ENCODE measurements at places on chromosomes 2 and 18.

DNA sequence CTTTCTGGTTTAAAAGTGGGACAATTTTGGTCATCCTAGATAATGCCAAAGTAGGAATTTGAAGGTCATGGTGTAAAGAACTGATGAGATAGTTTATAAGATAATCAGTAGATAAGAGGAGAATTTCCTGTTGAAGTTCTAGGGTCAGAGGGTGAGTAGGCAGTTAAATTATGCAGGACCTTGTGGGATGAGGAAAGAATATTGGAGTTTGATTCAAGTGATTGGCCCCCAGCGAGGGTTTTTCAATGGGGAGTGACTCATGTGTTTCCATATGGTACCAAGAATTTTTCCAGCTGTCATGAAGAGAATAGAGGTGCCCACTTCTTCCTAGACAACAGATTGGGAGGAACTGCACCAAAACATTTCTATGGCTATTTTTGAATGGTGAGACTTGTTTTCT lies 940.2 kb upstream of the ZEB2 start:
- no peak for DNase-seq

DNA sequence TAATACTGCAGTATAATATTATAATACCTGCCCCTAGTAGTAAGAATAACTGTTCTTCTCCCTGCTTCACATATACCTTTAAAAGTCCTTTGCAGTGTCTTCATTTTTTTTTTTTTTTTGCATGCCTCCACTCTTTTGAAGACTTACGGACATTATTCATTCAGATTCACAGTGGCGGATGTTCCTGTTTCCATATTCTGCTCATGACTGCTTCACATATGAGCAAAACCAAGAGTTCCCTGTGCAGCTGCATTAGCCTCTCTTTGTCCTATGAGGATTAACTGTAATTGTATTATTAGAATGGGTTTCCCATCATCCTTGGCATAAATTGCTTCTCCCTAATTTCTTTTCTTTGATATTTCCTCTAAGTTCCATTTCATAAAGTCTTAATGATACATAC lies 12.8 kb downstream of the IL18RAP start:
- DNase-seq = no peak

DNA sequence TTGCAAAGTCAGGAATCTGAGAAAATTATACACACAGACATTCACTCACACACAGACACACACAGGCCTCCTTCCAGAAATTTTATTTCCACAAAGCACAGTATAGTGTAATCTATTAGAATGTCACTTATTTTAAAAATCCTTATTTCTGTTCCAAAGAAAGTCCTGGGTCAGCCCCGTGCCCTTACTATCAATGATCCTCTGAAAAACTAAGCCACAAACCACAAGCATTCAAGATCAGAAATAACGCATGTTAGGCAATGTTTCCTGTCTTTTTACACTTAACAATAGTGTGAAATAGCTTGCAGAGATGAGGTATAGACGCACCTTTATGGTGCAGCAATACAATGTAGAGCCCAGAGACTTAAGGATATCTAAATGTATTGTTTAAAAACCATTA lies 25.8 kb downstream of the TBC1D8 start:
- no peak for DNase-seq

DNA sequence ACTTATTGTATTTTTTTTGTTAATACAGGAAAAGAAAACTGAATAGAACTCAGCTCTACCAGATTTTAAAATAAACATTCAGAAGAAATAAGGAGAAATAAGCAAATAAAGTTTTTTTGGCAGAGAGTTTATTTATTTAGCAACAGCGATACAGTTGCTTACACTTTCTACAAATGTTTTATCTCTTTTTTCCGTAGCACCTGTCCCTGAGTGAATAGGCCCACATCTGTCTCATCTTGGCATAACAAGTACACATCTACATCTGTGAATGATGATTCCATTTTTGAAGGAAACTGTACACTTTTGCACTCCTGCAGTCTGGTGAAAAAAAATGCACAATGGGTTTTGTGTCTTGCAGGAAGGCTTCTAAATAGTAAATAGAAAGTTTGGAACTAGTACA lies 783.6 kb upstream of the ZEB2 start:
- no peak for DNase-seq

DNA sequence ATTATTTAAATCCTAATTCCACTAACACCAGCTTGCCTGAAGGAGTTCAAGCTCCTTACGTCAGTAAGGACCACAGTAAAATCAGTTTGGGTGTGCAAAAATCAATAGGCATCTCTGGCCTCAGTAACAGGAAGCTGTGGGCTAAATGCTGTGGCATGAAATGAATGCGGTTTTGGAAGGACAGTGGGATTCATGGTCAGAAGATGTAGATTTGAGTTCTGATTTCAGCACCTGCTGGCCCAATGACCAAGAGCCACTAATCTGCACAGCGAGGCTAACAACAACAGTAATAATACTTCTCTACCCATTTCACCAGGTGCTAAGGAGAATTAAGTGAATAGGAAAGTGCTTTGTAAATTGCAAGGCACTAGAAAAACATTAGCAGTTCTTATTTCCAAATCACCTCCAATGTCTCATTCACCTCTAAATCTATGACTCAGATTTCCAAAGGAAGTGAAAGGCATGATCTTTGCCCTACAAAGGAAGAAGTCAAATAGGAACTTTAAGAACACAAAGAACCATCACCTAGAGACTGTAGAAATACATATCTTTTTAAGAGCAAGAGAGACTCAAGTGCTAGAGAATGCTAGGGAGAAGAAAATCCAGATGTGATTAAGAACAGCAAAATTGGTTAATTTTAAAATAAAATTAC lies 172.6 kb downstream of the ANKRD44 start:
- no peak for DNase-seq

DNA sequence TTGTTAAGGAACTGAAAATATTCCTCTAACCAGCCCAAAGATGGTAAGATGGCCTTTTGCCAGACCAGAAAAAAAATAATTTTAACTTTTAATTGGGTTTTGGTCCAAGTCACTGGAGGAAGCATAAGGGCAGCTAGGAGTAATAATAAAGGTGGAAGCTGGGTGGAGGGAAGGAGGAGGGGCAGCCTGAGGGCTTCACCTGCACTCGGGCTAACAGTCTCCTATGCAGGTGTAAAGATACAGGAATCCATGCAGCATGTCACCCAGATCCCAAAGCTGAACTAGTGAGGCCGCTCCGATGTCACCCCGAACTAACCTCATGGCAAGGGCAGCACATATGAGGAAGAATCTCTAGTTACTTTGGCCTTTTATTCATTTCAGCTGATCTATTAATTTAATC lies 37.2 kb upstream of the GORASP2 start:
- DNase-seq = no peak

- no peak for DNase-seq
These were observed 784.0 kb upstream of the KLHL29 start for GRCh38 chr2:22600999-22601398.

DNA sequence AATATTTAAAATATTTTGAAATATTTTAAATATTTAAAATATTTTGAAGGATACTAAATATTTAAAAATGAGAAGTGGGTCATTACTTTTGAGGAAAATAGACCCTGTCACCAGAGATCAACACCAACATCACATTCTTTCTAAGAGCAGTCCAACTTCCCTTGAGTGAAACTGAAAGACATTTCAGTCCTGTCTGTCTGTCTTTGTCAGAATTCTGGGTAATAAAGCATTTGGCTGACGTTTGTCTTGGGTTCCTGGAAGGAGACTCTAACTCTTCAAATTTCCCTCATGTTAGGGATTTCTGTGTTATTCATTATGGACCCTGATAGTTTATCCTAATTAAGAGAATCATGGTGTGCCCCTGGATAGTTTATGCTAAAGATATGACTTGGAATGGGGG lies 32.8 kb downstream of the TTC21B start:
- no peak for DNase-seq

DNA sequence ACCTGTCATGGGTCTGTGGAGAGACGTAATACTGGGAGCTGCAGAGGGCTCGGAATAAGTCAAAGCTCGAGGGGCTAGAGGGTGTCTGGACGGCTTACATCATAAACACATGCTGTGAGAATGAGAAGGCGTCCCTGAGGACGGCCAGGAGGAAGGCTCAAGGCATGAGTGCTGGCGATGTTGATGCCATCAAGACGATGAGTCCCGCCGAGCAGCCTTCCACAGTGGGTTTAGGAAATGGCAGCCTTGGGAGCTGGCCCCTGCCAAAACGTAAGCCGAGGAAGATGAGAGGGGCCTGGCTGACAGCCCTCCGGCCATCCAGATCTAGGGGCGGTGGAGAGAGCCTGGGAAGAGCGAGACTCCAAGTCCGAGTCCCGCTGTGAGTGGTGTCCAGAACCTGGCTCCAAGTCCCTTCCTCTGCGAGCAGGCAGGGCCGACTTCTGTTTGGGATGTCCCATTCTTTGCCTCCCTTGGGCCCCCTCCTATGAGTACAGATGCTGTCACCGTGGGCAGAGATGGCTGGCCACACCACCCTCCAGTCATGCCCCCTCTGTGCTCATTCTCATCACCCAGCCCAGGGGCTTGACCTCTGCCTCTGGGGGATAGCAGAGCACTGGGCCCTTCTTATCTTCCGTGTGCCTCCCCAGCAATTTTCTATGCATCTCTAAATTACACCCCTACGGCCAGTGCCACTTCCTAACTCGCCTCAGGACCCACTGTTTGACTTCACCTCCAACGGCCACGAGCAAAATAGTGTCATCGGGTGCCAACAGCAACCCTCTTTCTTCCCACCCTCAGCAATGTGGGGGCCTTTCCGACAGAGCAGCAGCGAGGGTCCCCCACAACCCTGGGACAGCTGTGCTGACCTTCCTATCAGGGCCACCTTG lies 175.7 kb downstream of the FAM210A start:
- DNase-seq = no peak

All from stimulated activated CD4-positive, alpha-beta T cell treated with anti-CD3 and anti-CD28 coated beads, Interleukin-15, amount 100 ng/mL, for 24 hours (primary cell).